ENCODE measurements at places on chromosomes 12 and 14.

- no peak for DNase-seq
Measured at GRCh38 chr14:34853041-34853440, 22.1 kb downstream of the BAZ1A start.

GRCh38 chr12:32087306-32087705, 19.3 kb upstream of the BICD1 start:
- no peak for DNase-seq

GRCh38 chr14:94473666-94474410, 2.2 kb downstream of the SERPINA9 start:
- no peak for DNase-seq

DNA sequence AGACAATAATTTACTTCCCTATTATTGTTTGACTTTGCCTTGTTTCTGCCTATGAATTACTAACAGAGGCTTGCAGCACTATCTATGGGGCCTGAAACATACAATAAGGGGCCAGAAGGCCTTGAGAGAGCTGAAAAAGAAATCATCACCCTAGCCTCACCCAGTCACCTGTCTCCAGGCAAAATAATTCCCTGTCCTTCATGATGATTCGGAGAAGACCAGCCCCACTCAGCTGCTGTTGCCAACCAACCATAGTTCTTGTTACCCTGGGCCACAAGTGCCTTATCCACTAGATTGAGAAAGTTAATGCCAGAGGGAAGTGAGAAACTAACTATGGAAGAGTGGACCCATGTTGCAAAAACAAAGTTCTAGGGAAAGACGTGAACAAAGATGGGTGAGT, 97.1 kb downstream of the ARF6 start:
- no peak for DNase-seq
